ENCODE measurements at places on chromosomes 6 and 20. TPM values are rescaled to one million over a fixed set of nuclear protein-coding genes. Genes with fewer than 3 reads are reported as not detected.
A peak's percentile ranks its signal among the peaks of the same experiment; 100 is the strongest.

The PACSIN1 gene
- not detected for polyA plus RNA-seq

The TDRD6 gene
- polyA plus RNA-seq = 0.04 TPM

GRCh38 chr6:84448331-84448730 is 220.9 kb upstream of the CEP162 start:
- DNase-seq = no peak

DNA sequence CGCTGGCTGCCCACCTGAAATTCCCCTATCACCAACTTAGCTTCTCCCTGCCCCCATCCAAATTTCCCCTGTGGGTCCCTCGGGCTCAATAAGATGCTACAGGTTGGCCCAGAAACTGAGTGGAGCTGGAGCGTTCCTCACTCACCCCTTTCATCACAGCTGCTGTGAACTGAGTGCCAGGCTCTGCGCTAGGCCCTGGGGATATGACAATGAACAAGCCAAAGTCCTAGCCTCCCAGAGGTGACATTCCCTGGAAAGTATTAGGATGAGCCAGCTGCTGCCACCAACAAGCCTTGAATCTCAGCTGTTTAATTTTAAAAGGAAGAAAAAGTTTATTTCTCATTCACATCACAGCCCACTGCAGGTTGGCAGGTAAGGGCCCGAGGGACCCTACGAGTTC is 86.6 kb upstream of the EYA2 start:
- no peak for DNase-seq

GRCh38 chr20:60138256-60139220 is 180.3 kb downstream of the CDH26 start:
- DNase-seq = peak; percentile 43

The RBM24 gene
- 148 TPM for polyA plus RNA-seq

DNA sequence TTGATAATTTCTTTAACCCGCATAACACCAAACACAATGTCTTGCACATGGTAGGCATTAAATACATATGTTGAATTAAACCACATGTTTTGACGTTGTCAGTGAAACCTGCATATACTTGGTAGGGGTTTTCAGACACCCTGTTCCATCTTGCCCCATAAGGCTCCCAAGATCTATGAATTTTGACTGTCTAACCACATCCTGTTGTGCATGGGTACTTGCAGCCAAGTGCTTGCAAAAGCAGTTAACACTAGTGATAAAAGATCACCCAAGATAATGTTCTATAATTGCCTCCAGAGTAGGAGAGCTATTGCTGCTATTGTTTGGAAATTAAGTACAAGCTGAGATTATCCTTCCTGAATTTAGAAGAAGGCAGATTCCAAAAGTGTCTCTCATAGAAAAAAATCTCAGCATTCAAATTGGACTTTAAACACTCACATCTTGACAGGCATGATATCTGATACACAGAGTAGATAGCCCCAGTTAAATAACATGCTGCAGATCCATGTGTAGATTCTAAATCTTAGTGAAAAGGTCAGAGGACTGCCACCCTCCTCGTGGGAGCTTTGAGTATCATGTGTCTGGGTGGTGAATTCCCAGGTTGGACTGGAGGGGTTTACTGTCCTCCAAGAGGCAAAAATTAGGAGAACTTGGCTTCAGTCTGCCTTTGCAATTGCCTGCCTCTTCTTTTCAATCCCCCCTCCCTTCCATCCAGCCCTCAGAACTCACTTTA is 25.8 kb upstream of the CCN6 start:
- DNase-seq = no peak

The NRSN1 gene
- polyA plus RNA-seq = not detected

The HTR1B gene
- polyA plus RNA-seq = 0.01 TPM

- no peak for DNase-seq
Observed at GRCh38 chr6:18477301-18477941, 90.3 kb downstream of the RNF144B start.

GRCh38 chr6:61949971-61950370 is 336.1 kb downstream of the KHDRBS2 start:
- DNase-seq = no peak

The DPPA5 gene
- polyA plus RNA-seq = not detected

The ELOVL4 gene
- polyA plus RNA-seq = 0.12 TPM

The ESR1 gene
- polyA plus RNA-seq = 0.42 TPM

DNA sequence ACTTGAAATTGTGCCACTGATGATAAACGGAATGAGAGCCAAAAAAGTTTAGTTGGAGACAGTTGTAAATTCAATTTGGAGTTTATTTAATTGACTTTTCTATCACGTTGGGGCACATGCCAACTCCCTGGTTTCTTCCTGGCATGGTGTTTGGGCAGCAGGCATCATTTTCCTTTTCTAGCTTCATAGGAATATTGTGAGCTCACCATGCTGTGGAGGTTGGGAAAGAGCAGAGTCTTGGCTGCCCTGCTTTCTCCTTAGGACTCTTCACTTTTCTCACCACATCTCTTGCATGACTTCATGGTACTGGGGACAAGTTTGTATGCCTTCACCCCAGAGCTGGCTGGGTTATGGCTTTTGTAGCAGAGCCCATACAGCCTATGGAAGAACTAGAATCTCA is 6.4 kb downstream of the SCAND1 start:
- DNase-seq = no peak

The VWA7 gene
- polyA plus RNA-seq = 1.8 TPM

GRCh38 chr6:37647765-37648085 is 50.0 kb downstream of the MDGA1 start:
- no peak for DNase-seq

DNA sequence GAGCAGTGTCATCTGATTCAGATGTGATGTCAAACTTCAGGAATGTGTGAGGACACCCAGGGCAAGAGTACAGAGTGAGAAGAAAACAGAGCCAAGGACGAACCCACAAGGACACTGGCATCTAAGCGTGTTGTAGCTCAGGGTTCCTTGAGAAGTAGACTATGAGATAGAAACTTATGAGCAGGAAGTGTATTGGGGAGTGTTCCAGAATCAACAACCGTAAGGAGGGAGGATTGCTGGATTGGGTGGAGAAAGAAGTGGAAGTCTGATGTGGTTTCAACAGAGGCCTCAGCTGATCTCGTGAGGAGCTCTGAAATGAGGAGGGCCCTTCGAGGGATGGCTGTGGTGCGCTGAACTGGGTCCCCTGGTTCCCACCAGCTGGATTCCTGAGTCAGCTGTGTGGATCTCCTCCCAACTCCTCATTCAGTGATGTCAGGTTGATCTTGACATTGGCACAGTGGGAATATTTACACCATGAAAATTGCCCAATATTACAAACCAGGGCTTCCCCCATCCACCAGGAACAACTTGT is 25.7 kb upstream of the IGF2R start:
- peak; percentile 73 for DNase-seq

DNA sequence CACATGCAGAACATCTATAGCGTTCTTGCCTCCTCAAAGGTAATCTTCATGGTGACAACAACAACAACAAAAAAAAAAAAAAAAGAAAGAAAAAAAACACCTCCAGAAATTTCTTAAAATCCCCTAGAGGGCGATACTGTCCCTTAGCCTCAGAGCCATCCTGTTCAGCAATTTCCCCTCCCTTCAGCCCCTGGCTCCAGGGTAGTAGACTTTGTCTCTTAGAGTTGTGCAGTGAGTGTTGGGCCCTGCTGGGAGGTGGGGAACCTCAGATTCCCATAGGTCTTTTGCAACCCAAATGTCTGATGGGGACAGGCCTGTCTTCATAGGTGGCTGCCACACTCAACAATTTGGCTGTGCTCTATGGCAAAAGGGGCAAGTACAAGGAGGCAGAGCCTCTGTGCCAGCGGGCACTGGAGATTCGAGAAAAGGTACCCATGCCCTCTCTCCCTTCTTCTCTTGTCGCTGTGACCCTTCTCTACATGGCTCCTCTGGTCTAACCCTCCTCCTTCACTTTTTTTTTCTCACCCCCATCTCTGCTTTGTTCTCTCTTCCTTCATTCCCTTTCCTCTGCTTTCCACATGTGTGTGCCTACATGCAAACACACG is 6.0 kb upstream of the PTK7 start:
- DNase-seq = no peak

- no peak for DNase-seq
Observed at GRCh38 chr6:169627736-169628607, 73.9 kb downstream of the WDR27 start.

The SLC22A2 gene
- polyA plus RNA-seq = 0.10 TPM

DNA sequence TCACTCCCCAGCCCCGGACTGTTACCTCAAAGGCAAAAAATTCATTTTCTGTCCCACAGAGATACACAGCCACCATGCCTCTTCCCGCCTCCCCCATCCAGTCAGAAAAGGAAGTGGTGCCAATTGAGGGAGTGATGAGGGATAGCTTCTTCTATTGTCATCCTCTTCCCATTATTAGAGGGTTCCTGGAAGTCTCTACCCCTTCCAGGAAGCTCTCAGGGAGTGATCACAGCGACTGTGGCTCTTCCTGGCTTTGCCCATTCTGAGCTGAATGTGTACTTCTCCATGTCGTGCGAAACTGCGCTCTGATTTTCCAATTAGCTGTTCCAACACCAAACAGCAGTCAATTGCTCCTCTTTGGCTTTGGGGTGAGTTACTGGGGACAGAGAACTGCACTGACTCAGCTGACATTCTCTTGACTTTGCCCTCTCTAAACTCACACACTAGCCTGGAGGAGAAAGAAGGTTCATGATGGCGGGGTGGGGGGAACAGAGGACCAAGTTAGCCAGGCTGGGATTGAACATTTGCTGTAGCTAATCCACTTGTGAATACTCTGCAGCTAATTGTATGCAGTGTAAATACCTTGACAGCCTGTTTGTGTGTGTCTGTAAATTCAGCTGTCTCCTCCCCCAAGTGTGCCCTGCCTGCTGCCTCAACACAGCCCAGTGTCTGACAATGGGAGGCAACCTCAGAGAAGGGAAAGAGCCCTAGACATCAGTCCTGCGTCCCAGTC is 2.4 kb upstream of the MDGA1 start:
- DNase-seq = no peak

- DNase-seq = no peak
Observed at GRCh38 chr6:129749749-129750120, 39.8 kb upstream of the ARHGAP18 start.

- no peak for DNase-seq
Observed at GRCh38 chr6:118881440-118882313, 12.3 kb upstream of the ASF1A start.

DNA sequence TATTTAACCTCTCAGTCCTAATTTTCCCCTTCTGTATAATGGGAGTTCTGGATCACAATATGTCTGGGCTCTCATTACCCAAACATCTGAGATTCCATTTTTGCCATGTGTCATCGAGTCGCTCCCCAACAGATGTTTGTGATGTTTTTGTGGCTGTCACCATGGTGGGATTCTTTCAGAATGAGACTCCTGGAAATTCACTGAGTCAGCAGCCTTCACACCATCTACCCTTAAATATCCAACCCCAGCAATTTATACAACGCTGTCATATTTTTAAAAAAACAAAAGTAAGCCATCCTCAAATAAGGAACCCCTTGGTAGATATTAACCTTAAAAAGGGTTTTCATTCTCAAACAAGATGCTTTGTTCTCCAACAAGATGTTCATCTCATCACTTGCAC is 20.9 kb downstream of the NRSN1 start:
- DNase-seq = no peak

The EBF4 gene
- polyA plus RNA-seq = 0.52 TPM

The CARMIL1 gene
- 0.83 TPM for polyA plus RNA-seq

The BTN1A1 gene
- polyA plus RNA-seq = not detected

GRCh38 chr20:48912065-48912464 is 9.4 kb upstream of the ARFGEF2 start:
- DNase-seq = no peak

- no peak for DNase-seq
Observed at GRCh38 chr20:25487975-25488374, 80.5 kb downstream of the GINS1 start.

GRCh38 chr20:48295966-48296421 is 510.7 kb upstream of the SULF2 start:
- no peak for DNase-seq

DNA sequence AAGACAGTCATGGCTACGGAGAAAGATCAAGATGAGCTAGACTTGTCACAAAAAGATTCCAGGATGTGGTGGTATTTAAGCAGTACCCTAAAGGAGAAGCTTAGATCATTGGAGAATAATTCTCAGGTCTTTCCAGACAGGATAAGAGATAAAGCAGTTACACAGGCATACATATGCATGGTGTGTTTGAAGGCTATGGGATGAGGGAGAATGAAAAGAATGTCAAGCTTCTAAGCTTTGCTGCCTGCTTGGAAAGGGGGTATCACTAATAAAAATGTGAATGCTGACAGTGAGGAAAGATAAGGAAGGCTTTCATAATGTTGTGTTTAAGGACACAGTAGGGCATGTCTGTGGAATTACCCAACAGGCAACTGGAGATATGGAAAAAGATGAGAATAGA is 28.1 kb downstream of the RWDD2A start:
- DNase-seq = no peak

The BMP2 gene
- 3.3 TPM for polyA plus RNA-seq

DNA sequence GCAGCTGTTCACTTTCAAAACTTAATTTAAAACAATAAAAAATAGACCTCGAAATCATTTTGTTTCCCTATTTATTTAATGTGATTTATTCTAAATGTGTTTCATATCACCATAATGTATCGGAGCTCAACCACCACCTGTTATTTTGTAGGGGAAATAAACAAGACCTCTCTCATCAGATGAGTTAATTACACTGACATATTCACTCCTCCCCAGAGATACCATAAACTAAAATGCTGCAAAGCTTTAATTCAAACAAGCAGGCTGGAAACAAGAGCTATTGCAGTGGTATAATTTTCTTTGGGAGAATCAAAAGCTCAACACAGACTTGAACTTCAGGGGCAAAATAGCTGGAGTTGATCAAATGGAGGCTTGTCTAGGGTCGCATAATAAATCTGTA is 303.5 kb upstream of the TSHZ2 start:
- DNase-seq = no peak

DNA sequence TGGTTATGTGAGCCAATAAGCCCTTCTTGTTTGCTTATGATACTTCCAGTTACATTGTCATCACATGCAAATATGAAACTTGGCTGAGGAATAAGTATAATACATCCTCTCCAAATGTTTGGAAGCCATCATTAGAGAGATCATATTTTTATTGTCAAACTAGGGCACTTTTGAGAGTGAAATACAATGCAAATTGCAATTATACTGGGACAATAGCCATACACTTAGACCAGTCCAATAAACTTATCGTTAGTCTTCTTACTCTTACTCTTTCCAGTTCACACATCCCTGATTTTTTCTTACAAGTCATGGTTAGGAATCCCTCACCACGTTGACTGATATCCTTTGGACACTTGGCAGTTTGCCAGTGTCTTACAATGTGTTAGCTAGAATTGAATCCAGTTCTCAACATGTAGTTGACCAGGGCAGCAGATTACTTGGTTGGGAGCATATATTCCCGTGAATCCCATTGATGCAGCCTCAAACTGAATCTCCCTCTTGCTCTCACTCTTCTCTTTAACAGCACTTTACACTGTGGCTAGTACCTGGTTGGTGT is 519.7 kb upstream of the ID4 start:
- no peak for DNase-seq

The TFAP2A gene
- not detected for polyA plus RNA-seq
